Fibroblast of villous mesenchyme (primary cell): ENCODE measurements at places on chromosomes 11 and 22. TPM values are rescaled to one million over a fixed set of nuclear protein-coding genes. Genes with fewer than 3 reads are reported as not detected.

GRCh38 chr11:98300719-98301118 lies 720.0 kb upstream of the CNTN5 start:
- DNase-seq = no peak

DNA sequence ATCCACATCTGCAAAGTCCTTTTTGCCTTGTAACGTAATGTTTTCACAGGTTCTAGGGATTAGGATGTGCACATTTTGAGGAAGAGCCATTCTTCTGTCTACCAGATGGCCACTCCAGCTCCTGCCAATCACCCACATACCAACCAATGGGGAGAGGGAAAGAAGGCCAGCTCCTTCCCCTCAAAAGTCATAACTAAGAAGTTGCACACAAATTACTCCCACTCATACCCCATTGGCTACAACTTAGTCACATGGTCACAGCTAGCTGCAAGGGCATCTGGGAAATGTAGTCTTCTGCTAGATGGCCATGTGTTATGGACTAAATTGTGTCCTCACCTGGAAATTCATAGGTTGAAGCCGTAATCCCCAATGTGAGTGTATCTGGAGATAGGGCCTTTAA lies 15.4 kb upstream of the MYOD1 start:
- peak; percentile 26 for DNase-seq

DNA sequence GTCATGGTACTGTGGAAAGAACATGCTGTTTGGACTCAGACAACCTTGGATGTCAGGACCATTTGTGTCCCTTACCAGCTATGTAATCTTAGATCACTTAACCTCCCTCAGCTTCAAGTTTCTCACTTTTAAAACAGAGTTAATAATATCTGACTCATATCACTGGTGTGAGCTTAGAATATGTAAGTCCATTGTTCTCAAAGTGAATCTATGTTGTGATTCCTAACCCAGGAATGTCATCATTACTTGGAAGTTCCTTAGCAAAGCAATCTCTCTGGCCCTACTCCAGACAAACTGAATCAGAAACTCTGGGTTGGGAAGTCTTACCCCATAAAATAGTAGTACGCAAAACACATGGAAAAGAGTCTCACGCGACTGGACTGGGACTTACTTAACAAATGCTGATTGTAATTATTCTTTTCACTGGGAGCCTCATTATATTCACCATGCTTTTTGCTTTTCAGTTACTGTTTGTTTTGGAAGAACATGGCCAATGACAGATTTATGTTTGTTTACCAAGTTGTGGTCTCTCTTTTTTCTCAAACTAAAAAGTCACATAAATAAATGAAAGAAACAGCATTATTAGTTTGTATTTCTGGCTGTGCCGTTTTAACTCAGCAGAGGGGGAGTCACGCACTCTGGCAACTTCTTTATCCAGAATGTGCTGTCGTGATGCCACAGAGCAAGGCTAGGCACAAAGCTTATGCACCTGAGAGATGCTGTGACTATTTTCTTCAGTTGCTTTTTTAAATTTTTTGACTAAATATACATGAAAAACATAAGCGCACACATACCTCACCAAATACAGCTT lies 217.7 kb upstream of the CTSC start:
- peak; percentile 97 for DNase-seq

DNA sequence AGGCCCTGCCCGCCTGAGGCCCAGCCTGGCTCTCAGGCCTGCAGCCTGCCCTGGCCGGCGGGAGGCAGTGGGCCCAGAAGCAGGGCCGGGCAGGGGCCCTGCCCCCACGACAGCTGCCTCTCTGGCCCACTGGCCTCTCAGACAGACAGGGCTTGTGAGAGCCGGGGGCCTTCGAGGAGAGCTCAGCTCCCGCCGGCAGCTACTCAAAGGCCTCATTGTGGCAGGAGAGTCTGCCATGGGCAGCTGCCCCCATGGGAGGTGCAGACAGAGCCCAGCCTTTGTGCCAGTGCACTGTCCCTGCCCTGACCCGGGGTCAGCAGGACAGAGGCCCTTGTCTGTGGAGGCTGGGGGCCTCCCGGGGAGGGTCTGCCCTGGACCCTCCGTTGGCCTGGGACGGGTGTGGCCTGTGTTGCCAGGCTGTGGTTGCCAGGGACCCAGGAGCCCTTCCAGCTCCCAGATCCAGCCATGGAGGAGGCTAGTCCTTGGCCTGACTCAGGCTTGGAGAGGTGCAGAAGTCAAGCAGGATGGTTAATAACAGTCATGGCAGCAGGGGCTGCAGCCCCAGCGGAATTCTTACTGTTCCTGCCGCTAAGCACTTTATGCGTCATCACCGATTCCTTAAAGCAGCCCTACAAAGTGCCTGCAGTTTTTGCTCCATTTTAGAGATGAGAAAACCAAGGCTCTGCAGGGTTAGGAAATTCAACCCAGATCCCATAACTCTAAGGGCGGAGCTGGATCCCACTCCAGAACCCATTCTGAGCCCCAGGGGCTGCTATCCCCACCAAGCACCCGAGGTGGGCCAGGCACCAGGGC lies 12.5 kb downstream of the FLRT1 start:
- DNase-seq = no peak

DNA sequence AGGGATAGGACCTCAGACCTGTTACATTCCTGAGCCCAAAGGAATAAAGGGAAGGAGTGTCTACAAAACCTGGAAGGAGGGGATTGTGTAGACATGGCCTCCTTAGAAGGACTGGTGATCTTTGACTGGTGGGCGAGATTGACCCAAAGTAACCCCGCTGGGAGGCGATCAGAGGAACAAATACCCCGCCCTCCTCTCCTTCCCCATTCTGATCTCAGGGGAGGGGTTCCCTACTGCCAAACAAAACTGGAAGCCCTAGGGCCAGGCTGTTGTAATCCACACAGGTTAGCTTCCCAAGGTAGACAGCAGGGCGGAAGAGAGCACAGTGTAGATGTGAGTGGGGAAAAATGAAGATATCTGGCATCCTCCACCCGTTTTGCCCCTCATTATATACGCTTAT lies 24.7 kb downstream of the NCF4 start:
- no peak for DNase-seq

DNA sequence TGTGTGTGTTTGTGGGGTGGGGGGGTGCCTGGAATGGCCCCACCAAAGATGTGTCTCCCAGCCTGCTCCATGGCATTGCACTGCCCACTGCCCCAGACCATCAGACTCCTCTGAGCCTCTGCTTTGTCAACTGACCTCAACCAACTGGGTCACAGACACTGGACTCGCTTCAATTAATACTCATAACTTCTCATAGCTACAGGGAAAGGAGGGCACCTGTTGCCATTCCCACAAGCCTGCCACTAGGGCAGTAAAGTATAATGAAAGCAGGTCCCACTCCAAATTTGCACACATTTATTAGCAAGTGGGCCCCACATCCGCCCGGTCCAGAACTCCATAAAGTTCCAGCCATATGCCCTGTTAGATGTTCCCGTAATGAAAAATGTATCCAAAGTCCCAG lies 70.5 kb upstream of the PRDM11 start:
- DNase-seq = no peak

DNA sequence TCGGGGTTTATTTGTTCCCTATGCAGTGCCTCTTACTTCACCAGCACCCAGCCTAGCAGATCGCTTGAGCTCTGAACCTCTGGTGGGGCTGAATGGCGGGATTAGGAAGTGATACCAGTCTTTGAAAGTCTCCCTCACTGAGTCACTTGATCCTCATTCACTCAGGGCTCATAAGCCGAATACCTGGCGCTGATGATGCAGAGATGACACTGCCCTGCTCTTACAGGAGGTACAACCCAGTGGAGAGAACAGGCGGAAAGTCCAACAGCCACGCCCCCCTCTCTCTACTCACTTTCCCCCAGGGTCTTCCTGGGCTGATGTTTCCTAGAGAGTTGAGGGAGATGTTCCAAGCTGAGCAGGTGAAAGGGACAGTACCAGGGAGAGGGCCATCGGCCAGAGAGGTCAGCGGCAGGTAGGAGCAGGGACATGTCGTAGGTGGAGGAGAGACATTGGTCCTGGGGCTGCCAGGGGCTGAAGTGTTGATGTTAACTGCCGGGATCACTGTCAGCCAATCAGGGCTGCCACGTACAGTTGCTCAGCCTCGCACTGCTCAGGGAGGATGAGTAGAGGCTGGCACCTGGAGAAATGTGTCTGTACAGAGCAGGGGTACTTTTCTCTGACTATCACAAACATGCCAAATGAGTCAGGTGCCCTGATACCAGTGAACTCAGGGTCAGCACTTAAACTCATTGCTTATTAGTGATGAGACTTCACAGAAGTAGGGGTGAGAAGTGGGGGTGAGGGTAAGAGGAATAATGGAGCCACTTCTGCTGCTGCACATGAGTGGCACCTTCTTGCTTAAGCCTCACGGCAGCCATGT lies 9.9 kb upstream of the APOBEC3A start:
- no peak for DNase-seq

DNA sequence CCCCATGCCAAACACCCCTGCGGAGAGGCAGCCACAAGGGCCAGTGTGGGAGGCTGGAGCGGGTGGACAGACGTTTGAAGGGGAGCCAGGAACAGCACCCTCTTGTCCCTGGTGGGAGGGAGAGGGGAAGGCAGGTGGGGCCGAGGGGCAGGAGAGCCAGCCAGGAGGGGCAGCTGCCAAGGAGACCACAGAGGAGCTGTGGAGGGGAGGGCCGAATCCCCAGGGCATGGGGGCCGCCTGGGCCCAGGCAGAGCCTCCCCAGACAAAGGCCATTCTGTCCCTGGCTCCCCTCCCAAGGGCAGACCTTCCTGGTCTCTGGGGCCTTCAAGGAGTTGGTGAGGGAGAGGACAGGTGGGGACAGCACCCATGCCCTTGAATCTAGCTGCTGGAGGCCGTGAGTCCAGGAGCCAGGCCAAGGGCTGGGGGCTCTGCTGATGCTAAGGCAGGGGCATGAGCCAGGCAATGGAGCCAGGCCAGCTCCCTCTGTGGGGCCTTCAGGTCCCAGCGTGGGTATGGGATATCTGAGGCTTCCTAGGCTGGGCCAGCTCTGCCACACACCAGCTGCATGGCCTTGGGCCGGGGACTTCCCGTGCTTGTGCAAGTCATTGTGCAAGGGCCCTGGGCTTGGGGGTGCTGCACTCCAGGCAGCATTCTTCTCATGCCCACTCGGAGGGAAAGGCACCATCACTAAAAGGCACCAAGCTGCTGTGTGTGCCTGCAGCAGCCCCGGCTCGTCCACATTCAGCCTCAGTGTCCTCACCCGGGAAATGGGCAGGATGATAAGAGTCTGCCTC lies 11.4 kb downstream of the EMID1 start:
- peak; percentile 52 for DNase-seq

- DNase-seq = no peak
Measured at GRCh38 chr11:30206249-30206996, 24.4 kb upstream of the FSHB start.

Gene MALAT1
- total RNA-seq = 12,351 and 16,563 TPM in 2 replicates

Gene ZNF280B
- 1.6 and 1.7 TPM in 2 replicates for total RNA-seq

Gene PIWIL4
- total RNA-seq = 0.64 and 0.86 TPM in 2 replicates

Gene KDELR3
- 125 and 139 TPM in 2 replicates for total RNA-seq
